ENCODE measurements at places on chromosomes 7 and 10.
A peak's percentile ranks its signal among the peaks of the same experiment; 100 is the strongest.

DNA sequence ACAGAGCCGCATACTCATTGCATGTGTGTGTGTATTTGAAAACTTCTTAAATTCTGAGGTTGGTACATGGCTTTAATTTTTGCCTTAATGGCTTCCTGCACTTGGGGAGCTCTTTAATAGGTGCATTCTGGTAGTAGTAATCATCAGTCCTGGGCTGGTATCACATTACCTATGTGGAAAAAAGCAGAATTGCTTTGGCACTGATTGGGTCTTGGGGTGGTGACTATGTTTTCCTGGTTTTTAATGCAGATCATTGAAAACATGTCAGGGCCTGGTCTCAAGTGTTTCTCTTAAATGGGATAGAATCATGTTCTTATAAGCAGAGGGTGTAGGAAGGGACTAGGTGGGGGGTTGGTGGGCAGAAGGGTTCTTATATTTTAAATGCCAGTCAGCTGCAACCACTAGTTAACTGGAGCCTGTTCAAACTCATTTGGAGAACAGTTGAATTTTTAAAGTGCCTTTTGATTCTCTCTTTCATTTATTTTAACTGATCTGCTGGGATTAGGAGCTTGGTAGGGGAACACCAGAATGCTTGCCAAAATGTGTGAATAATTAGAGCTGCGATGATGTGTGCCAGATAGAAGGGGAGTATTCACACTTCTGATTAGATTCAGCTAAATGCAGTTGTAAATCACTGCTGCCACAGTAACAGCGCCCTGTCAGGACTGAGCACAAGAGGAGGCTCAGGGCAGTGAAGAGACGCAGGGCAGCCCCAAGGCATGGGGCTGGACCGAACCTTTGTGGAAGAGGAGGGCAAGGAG, 633.5 kb upstream of the GALNT17 start:
- no peak for DNase-seq

- DNase-seq = no peak
These were observed 155.1 kb upstream of the AUTS2 start for GRCh38 chr7:69443136-69443535.

DNA sequence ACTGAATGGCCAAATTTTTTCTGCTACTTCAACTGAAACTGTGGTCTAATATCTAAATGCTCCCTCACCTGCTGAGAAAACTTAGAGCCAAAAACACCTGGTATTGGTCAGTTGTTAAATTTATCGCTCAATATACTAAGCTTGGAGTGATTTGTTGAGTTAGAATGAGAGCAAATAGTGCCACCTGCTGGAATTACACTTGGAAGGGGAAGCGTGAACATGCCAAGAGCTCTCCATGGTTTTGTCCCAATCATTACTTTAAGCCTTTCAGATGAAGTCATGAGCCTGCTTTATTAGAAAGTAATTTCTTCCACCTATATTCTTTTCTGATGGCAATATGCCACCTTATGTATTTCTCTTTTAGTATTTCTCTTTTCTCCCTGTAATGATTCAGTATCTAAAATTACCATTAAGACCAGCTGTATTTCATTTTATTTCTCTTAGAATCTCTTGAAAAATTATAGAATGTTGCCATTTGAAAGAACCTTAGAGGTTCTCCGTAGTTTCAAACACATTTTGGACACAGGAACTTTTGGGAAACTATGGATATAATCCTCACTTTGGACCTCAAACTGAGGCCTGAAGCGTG, 447.8 kb upstream of the C7orf33 start:
- DNase-seq = no peak

GRCh38 chr7:120404042-120404441, 131.1 kb downstream of the KCND2 start:
- DNase-seq = no peak

DNA sequence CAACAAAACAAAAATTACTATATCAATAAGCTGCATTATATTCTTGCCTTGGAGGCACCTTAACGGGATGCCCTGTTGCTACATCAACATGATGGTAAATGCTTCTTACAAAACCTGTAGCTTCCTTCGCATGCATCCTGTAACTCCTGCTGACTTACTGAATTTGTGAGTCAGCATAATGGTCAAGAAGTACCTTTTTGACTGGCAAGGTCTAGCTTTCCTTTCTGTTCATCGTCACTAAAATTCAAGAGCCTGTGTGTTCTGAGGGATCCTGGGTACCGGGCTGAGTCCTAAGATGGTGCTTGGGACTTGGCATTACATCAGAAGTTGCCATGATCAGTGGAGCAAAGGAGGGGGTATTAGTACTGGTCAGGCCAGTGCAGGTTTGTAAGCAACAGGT, 4.9 kb downstream of the PFKFB3 start:
- no peak for DNase-seq

DNA sequence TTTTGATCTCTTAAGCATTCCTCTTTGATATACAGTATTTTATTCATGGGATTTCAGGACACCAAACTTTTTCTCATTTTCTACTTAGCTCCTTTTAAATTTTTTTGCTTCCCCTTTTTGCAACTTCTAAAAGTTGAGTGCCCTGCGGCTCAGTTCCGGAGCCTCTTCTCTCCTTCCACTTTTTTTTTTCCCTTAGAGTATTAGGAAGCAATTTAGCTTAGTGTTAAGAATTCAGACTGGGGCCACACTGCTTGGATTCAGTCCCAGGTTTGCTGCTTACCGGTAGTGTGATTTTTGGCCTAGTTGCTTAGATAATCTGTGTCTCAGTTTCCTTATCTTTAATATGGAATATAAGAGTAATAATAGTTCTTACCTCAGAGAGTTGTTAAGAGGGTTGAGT, 3.4 kb downstream of the STAM start:
- no peak for DNase-seq

GRCh38 chr10:121282797-121283515, 315.3 kb downstream of the FGFR2 start:
- DNase-seq = no peak

- DNase-seq = no peak
These were observed 353.9 kb upstream of the MEOX2 start for GRCh38 chr7:16040346-16040745.

DNA sequence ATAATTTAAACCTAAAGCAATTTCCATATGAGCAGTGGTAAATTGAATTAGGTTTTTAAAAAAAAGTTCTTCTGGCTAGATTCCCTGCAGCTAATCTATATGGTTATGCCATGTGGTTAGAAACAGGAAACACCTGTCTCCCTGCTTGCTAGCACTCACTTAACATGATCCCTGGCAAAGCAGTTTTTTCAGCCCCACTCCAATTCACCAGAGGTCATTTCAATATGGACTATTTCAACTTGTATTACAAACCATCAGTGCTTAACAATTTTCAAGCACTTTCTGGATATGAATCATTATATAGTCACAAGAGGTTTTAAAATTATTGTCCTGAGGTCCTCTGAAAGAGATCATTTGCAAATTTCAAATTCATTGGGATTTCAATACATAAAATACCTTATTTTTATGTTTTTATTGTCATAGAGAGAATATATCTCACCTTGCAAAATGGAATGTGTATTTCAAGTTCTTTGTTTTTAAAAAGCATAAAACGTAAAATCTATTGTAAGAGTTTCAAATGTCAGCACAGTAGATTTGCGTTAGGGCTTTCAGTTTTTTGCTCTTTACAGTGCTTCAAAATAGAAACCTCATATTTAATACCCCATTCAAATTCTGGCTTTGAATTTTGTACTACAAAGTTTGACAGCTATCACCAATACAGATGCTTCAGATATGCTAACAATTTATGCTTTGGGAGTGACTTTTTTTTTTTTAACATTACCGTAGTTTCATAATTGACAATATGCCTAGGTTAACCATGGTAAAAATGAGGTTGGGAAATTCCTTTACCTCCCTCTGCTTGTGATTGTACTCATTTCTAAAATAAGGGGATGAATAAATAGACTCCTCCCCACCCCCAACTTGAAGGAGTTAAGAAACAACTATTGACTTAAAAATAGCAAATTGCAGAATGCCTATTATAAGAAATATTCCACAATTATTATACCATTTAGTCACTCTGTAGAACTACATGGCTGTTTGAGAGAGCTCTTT, 117.5 kb upstream of the HGF start:
- peak; percentile 59 for DNase-seq

GRCh38 chr7:78970440-78970916, 483.0 kb downstream of the MAGI2 start:
- DNase-seq = no peak

GRCh38 chr7:76064208-76064970, 16.5 kb downstream of the MDH2 start:
- no peak for DNase-seq

DNA sequence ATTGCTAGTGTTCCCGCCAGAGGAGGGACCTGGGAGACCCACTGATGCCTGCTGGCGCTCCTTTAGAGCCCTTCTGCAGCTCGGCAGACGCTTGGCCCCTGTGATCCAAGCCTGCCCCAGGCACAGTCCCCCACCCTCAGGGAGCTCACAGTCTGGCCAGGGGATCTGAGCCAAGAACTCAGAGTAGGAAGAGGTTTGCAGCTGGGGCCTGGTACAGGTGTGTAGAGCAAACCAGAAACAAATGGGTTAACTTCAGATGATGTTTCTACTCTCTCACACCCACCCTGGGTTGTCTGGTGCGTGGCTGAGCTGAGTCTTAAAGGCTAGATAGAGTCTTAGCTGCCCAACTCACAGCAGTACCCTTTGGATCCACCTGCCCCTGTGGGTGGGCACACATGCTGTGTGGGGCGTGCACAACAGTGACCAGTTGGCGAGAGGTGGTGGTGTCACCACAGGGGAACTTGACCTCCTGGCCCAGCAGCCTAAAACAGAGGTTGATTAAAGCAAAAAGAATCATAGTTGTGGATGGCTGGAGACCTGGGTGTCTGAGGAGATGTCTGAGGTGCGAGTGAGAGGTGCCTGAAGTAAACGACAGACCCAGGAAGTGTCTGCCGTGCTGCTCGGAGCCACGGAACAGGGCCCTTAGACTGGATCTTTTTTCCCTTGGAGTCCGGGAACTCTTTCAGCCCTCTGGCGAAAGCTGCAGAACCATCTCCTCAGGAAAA, 31.2 kb upstream of the SRGN start:
- DNase-seq = no peak

DNA sequence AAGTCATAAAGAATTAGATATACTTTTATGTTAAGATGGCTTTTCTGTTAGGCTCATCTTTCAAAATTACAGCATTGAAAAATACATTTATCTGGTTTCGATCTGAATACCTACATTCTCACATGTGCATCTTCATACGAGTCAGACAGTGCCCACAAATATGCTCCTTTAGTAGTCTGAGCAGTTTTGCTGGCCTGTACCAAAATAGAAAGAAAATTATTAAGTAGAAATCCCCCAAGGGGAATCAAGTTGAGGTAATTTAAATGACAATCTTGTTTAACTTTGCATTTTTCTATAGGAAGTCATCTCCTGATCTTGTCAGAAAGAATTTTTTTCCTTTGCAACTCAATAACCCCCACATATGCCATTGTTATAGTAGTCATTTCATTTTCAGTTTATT, 287.4 kb upstream of the SEMA3D start:
- no peak for DNase-seq

DNA sequence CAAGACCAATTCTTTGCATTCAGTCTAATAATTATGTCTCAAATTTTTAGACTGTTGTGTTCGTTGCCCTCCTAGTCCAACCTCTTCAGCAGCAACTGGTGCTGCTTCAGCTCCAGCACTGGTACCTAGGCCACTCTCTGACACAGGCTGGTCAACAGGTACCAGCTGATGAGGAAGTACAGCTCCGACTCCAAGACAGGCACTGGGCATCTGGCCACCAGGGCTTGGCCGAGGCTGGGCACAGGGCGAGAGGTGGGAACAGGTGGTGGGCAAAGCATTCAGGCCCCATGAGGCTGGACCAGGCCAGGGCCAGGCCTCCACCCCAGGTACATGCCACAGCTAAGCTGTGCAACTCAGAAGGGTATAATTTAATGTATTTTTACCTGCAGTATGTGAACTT, 151.5 kb upstream of the AGR3 start:
- no peak for DNase-seq

DNA sequence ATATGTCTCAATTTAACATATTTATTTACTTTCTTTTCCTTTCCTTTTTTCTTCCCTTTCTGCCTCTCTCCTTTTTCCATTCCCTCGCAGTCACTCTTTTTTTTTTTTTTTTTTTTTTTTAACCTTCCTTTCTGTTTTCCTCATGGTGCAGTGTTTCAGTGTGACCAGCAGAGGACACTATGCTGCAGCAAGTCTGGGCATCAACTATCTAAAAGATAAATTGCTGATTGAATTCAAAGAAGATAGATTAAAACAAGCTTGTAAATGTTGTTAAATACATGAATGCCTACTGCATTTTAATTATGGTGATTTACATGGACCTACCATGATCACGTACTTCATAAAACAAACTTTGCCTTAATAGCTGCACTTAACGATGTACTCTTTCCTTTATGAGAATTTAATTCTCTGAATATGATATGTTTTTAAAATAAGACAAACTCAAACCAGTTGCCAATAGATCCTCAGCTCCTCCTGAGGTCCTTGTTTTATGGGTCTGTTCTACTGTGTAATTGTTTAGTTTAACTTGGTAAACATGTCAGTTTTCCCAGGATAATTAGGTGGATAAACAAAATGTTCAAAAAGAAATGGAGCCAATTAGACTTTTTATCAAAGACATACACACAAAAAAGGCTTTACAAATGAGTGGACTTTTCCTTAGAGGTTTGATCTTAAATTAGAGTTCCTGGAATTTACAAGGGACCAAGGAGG, 101.0 kb upstream of the AGR3 start:
- DNase-seq = no peak

DNA sequence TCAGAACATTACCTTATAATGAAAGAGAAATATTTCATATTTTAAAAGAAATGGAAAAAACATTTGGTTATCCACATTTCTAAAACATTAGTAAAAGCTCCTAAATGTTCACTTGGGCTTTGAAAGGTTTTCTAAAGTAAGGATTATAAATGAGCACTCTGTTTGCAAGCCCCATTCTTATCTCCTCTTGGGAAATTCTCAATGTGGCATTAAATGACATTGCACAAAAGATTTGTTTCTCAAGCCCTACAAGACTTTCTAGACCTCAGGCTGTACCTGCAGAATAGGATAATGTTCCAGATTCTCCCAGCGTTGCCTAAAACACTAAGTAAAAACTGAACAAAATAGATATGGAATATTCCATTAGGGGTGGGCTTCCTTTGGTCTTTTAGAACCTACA, 658.0 kb upstream of the FOXK1 start:
- no peak for DNase-seq

DNA sequence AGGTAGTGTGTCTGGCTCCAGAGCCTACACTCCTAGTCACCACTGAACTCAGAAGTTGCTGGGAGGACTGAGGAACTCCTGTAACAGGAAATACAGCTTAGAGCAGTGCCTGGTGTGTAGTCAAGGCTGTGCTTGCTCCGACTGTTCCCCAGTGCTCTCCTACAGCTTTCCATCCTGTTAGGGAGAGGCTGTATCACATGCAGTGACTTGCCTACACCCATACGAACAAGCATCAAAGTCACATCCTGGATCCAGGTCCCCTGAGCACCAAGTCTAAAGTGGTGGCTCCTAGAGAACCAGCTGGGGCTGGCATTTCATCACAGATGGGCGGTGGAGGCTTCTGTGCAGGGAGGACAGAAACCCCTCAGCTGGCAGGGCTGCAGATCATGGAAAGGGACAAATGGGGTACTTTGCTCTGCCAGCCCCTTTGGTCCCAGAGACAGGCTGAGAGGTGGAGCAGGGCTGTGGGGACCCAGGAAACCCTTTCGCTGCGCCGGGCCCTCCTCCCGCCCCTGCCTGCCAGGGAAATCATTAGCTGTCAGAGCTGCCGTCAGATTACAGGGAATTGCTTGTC, 7.7 kb downstream of the ASB10 start:
- no peak for DNase-seq
